ENCODE measurements at places on chromosomes 12 and 14.

DNA sequence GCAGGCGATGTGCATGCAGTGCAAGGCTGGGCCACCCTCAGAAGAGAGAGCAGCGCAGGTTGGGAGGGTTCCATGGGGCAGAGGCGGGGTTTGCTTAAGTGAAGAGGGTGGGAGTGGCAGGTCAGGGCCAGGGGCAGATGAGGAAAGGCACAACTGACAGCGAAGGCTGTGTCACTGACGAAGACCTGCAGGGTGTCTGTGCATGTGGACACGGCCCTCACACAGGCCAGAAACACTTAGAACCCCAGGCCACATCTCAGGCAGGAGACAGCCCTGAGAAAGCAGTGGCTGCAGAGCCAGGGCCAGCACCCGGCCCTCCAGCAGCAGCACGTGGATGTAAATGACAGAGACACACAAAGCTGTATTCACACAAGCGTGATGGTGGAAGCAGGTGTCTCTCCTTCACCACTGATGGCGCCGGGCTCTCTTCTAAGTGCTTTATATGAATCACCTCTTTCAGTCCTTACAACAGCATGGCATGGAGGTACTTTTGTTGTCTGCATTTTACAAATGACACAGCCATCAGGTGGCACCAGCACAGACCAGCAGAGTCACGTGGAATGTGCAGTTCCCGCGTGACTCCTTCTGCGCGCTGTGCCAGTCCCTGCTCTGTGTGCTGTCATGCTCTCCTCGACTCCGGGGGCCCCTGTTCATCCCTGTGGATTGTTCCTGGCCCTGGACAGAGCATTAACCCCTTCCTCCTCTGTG, 54.6 kb downstream of the TSPAN11 start:
- DNase-seq = no peak

- DNase-seq = no peak
Observed at GRCh38 chr12:108198043-108198442, 69.0 kb downstream of the WSCD2 start.

GRCh38 chr14:90456551-90456950, 59.7 kb downstream of the CALM1 start:
- DNase-seq = no peak

DNA sequence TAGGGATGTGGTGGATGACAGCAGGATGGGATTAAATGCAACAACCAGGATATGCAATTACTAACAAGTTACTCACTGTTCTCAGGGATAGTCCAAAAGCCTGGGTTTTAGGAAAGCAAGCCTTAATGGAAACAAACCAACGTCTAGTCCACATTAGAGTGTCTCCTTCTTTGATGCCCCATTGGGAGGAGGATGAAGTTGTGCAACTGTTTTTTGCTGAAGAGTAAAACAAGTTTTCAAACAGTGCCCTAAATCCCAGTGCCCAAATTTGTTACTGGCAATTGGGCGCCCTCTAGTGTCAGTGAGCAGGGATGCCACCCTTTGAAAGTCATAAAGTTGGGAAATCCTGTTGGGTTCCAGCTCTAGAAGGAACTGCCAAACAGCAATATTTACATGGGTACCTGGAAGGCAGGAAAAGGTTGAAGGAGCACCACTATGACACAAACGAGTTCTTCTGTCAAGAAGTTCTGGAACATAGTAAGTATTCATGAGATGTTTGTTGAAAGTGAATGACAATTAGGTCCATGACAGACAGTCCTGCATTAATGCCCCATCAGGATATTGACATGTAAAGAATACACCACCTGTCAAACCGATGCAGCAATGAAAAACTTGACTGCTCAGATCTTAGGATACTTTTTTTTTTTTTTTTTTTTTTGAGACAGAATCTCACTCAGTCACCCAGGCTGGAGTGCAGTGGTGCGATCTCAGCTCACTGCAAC, 11.1 kb upstream of the DPF3 start:
- peak; percentile 25 for DNase-seq

DNA sequence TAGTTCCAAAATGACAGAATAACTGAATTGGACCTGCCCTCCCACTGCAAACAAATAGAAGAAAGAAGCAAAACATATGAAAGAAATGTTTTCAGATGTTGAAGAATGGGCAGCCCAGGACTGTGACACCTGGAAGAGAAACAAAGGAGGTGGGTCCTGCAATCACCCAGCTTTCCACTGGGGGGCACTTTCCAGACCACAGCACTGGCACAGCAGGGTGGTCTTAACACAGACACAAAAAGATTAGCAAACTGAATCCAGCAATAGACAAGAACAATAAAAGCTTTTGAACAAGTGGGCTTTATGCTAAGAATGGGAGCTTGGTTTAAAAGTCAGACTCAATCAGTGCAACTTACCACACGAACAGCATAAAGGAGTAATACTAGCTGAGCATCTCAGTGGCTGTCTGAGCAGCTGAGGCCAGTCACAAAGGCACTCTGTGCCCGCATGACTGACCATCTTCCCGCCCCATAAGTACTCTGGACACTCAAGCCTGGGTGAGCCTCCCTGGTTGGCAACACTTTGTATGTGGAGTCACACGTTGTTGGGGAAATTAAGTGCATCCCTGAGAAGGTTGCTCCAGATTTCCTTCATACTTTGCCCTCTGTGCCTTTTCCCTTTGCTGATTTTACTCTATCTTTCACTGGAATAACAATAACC, 27.7 kb downstream of the JKAMP start:
- no peak for DNase-seq

- DNase-seq = no peak
Observed at GRCh38 chr12:57171668-57172067, 24.2 kb upstream of the LRP1-AS start.

- no peak for DNase-seq
Observed at GRCh38 chr12:31899109-31899508, 60.1 kb upstream of the RESF1 start.

DNA sequence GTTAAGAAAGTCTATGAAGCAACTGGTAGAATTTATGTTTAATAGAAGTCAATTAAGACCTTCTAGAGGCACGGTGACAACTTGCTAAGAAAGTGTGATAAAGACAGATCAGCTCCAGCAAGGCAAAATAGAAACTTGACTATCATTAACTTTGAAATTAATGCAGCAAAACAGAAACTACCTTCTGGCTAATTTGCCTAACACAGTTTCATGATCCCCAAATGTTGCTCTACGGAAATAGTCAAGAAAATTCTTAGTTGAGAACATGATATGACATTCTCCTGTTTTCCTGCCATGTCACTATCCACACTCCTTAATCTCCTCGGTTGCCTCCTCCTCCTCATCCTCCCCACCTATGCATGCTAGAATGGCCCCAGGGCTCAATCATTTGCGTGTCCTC, 4.2 kb downstream of the DENND5B start:
- DNase-seq = no peak

GRCh38 chr14:30389134-30389876, 169.7 kb upstream of the G2E3 start:
- DNase-seq = no peak

- DNase-seq = no peak
Observed at GRCh38 chr12:30613119-30613830, 82.4 kb downstream of the IPO8 start.

GRCh38 chr14:76682367-76682766, 78.9 kb upstream of the VASH1 start:
- DNase-seq = no peak

DNA sequence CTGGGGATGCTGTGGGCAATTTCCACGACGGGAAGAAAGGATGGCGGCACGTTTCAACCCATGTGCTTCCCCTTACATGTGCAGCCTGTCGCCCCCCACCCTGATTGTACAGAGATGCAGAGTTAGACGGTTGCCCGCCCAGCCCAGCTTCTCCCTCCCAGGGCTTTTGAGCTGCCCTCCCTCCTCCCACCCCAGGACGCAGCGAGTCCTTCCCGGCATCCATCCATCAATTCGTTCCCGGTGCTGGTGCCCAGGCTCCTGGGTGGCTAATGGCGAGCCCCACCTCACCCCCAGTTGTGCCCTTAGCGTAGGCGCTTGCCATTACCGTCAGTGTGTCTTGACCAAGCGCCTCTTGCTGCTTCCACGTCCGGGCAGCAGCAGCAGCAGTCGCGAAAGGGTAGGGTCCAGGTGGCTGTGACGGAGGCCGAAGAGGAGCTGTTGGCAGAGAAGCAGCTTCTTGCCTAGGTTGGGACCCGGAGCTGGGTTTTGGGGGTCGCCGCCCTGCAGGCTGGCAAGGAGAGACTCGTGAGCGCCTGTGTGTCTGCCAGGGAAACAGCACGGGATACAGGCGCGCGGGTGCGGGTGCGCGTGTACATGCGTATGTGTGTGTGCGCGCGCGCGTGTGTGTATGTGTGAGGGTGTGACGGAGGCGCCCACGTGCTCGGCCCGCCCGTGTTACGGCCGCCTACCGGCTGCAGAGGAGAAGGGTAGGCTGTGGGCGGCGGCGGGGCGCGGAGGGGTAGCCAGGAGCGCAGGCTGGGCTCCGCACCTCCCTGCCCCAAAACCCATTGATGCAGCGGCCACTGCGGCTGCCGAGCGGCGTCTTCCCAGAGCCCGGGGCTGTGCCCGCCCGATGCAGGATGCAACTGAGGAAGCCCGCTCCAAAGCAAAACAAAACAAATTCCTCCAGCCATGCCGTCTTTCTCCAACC, at the start of gene SLC6A15:
Gene SLC6A15, minus strand, starts transcription at position 602 of the 931 bp plus-strand sequence. CDS start 20,679 bp downstream, outside the sequence.
- no peak for DNase-seq

DNA sequence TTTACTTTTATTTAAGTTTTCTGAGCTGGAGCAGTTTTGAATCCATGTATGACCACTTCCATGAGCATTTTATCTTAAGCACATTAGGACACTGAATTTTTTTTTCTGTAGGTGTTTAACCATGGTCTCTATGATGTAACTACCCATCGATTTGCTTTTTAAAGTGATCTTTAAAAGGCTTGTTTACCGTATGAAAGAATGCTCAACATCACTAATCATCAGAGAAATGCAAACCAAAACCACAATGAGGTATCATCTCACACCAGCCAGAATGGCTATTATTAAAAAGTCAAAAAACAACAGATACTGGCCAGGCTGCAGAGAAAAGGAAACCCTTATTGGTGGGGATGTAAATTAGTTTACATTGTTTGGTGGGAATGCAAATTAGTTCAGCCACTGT, 23.0 kb downstream of the GLRX5 start:
- no peak for DNase-seq

DNA sequence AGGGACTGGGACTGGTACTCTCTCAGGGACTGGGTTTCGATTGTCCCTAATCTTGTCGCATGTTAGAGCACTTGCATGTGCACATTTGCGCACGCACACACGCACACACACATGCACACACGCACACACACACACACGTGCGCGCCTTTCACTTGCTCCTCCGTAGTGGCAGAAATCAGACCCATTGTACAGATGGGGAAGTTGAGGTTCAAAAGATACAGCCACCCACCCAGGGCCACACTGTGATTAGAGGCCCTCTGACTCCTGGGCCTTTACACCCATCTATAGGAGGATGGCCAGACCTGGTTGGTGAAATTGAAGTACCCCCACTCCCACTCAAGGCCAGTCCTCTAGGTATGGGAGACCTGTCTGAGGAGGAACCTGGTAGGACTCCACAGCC, 167.8 kb upstream of the LHX5 start:
- no peak for DNase-seq

GRCh38 chr12:42382013-42382696, 56.2 kb downstream of the PPHLN1 start:
- DNase-seq = no peak

- DNase-seq = no peak
Observed at GRCh38 chr14:60085085-60085484, 6.6 kb upstream of the PCNX4 start.

GRCh38 chr12:103144278-103144677, 186.8 kb downstream of the ASCL1 start:
- no peak for DNase-seq

DNA sequence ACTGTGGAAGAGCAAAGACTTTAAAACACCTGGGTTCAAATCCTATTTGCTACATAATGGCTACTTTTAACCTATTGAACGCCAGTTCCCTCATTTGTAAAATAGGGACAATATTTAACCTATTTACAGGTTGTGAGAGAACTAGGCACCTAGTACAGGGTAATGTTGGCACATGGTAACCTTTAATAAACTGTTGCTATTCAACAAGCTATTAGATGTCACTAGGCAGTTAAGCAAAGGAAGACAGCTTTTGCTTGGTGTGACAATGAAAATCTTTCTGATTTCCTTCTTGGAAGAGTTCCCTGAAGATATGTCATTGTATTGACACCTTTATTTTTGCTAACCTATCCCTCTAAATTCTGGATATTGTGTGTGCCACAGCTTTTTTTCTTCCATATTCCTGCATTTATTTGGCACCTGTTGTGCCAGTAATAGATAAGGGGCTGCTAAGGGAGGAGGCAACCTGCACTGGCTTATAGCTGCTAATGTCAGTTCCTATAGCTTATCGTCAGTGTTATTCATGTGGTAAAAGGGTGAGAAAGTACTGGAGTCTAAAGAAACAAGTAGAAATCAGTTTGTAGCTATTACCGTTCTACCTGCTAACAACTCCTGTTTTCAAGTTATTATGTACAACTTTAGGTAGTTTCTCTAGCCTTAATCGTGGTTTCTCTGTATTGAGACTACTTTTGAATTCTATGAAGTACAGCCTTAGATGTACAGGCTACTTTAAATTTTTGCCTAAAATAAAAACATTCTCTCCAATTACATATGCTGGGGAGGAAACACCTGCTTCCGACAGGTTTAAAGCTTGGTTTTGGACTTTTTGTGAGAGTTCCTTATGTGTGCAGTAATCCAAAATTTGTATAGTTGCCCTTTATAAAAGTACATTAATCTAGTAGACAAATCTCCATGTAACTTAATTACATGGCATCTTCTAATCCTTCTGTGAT, 24.3 kb downstream of the HIF1A start:
- DNase-seq = no peak

- DNase-seq = no peak
Observed at GRCh38 chr12:131116468-131117117, 162.9 kb downstream of the ADGRD1 start.

GRCh38 chr12:57940052-57940914, 1.1 kb upstream of the ATP23 start:
- no peak for DNase-seq

- no peak for DNase-seq
Observed at GRCh38 chr14:38079268-38079667, 128.4 kb upstream of the SSTR1 start.

DNA sequence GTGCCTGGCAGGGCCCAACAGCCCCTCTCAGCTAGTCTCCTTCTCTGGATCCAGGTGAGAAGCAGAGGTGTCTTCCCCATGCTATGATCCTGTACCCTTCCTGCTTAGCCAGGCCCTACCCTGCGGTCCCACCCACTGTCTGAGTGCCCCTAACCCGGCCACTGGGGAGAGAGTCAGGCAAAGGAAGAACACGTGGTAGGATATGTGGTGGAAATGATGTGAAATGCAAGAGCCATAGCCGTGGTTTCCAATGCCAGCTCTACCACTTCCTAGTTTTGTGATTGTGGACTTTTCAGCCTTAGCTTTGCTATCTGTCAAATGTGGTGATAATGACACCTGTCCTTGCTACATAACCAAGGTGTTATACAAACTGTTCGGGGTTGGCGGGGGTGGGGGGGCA, 15.8 kb downstream of the KRT2 start:
- DNase-seq = no peak

DNA sequence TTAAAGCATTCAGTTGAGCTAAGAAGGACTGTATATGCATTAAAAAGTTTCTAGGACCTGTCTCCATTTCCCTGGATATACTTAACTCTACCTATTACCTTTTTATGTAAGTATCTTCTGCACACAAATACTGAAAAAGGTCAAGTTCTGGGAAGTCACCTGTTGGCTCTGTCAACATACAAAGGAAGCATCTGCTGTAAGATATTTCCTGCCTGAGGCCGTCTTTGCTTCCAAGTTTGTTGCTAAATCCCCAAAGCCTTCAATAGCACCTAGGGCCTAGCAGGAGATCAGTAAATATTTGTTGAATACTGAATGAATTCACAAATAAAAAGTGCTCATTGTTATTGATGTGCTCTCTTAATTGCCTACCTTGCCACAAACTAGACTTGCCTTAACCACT, 188.4 kb downstream of the DUSP6 start:
- DNase-seq = no peak
